Left lung (tissue), 14 donors: ENCODE measurements at places on chromosomes 1 and 21.

DNA sequence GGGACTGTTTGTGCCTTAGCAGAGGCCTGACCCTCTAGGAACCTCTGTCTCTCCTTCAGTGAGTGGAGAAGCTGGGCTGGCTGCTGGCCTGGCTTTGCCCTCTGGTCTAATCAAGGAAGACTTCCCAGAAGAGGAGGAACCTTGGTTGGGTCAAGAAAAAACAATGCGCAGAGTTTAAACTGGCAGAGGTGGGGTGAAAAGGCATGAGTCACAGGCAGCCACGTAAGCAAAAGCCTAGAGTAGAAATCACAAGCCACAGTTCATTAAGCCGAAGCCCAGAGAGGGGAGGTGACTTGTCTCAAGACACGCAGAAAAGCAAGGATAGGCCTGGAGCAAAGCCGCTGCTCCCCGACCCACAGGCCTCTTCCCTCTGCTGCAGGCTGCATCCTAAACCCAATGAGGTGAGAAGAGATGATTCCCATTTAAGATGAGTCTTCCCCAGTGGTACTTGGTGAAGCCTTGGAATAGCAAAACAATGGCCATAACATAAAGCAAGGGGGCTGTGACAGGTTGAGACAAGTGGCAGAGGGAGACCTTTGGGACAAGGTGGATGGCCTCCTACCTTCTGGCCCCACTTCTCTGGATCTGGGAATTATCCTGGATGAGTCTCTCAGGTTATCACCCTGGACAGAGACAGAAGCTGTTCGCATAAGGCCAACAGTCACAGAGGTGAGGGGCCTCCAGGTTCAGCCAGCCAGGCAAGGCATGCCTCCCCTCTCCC is 7.7 kb downstream of the PDZK1IP1 start:
- DNase-seq: no peak
- peaks cover 15% of the 10 kb centered on the region for H3K27me3 ChIP-seq
- peaks cover 13% of the 10 kb centered on the region for H3K4me1 ChIP-seq
- H3K4me3 ChIP-seq: no peak overlapping the region

GRCh38 chr1:207752456-207752998 is 673 bp downstream of the CD46 start:
- H3K27ac ChIP-seq: peak overlapping the region; percentile 95
- H3K36me3 ChIP-seq: no peaks in the 10 kb centered on the region
- peaks cover 62% of the 10 kb centered on the region for H3K4me1 ChIP-seq

DNA sequence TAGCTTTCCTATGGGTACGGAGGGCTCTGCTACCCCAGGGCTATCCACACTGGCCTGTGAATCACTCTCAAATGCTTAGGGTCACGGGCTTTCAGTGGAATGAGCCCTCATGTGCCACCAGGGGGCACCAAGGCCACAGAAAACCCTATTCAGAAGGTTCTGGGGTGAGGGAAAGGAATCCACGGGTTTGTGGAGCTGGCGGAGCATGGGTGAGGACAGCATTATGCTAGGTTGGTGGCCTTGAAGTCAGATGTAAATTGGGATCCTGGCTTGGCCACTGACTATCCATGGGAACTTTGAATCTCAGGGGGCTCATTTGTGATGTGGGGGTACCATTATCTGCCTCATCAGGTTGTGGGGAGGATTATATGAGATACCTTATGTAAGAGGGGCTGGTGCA is 5.1 kb upstream of the LAMTOR5 start:
- H3K27ac ChIP-seq: no peak overlapping the region
- DNase-seq: peak; percentile 80
- H3K36me3 ChIP-seq: no peaks in the 10 kb centered on the region
- H3K4me1 ChIP-seq: no peaks in the 10 kb centered on the region
- no peaks in the 10 kb centered on the region for H3K27me3 ChIP-seq
- H3K4me3 ChIP-seq: no peak overlapping the region

DNA sequence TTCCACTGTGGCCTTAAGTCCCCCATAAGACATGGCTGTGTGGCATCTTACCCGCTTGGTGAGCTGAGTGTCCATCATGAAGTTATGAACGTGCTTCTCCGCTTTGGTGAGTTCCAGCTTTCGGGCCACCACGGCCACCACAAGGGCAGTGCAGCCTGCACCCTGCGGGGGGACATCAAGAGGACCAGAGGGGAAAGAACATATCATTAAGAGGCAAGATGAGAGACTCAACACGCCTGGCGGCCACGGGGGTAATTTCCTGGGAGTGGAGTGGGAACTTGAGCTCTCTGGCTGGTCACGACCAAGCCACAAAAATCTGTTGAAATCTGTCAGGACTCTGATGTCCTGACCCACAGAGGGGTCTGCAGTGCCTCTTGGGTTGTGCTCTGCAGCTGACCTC is 117.9 kb upstream of the ADAR start:
- no peak overlapping the region for H3K27ac ChIP-seq
- no peaks in the 10 kb centered on the region for H3K27me3 ChIP-seq
- no peaks in the 10 kb centered on the region for H3K36me3 ChIP-seq
- peaks cover 12% of the 10 kb centered on the region for H3K4me1 ChIP-seq
- no peak for DNase-seq
- H3K4me3 ChIP-seq: no peak overlapping the region

DNA sequence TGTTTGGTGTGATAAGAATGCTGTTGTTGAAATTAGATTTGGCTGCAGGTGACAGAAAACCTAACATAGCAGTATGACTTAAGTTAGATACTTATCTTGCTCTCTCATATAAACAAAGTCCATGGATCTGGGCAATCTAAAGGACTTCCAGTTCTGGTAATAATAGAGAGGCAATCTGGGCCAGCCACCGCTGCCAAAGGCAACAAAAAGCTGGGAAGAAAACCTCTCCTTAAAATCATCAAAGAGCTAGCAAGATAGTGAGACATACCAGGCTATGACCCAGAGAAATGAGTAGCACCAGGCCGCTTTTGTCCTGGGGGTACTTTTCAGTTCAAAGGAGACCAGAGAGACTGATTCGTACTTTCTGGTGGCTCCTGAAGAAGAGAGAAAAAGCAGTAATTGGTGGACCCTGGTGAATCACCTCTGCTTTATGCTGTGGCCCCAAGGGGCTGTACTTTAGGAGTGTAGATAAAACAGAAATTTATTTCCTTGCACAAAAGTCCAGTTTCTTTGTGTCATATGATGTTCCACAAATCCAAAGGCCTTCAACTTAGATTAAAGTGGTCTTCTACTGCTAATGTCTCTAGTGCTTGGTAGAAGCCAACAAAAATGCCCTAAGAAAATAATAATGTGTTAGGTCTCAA is 125.4 kb downstream of the TBX19 start:
- DNase-seq: no peak
- H3K27me3 ChIP-seq: no peaks in the 10 kb centered on the region
- H3K36me3 ChIP-seq: no peaks in the 10 kb centered on the region
- no peak overlapping the region for H3K27ac ChIP-seq
- H3K4me3 ChIP-seq: no peak overlapping the region

DNA sequence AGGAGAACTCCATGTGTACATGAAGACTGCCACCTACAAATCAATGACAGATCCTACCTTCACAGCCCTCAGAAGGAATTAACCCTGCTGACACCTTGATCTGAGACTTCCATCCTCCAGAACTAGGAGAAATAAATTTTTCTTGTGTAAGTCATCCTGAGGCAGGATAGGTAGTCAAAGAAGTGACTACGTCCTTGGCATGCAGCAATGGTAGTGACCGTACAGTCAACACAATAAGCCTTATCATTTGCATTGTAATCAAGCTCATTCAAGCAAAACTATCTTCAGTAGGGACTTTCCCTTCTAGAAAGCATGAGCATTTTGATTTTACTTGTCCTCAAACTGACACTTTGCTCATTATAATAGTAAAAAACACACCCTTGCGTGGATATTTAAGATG is 64.0 kb upstream of the KCNK1 start:
- H3K27ac ChIP-seq: no peak overlapping the region
- H3K27me3 ChIP-seq: no peaks in the 10 kb centered on the region
- no peak for DNase-seq
- H3K4me1 ChIP-seq: no peaks in the 10 kb centered on the region
- no peak overlapping the region for H3K4me3 ChIP-seq

GRCh38 chr1:93489756-93490155 is 41.8 kb downstream of the FNBP1L start:
- no peaks in the 10 kb centered on the region for H3K27me3 ChIP-seq
- H3K36me3 ChIP-seq: no peaks in the 10 kb centered on the region
- no peak overlapping the region for H3K27ac ChIP-seq
